ENCODE measurements at places on chromosomes 16 and 17. TPM values are rescaled to one million over a fixed set of nuclear protein-coding genes. Genes with fewer than 3 reads are reported as not detected.

DNA sequence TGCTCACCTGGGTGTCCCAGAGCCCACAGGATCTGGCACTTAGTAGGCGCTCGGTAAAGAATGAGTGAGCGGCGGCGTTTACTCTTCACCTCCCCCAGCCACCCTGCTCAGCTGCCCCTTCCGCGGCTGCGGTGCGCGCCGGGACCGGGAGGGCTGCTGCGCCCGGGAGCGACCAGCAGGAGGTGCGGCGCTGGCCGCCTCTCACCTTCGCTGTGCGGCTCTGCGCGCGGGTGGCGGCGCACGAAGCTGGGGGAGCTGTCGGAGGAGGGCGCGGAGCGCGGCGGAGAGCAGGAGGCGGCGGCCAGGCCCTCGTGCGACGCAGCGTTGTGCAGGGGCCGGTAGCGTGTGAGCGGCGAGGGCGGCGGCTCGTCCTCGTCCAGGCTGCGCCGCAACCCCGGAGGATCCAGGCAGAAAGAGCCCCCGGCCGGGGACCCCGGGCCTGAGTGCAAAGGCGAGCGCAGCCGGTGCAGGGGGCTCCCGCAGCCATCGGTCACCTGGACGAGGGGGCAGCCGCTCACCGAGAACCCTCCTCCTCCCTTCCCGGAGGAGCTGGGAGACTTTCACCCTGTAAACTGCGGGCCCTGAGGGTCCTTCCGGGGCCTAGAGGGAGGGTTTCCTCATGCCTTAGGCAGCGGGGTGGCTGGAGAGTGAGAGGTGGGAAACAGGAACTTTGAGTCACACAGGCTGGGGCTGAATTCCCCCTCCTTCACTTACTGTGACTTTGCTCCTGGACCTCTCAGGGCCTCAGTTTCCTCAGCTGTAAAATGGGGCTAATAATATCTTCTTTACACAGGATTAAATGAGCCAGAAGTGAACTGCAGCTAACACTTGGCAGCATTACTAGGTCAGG is 12.5 kb downstream of the SAMD14 start:
- DNase-seq: peak; percentile 34

GRCh38 chr16:84815462-84815861 is 4.3 kb upstream of the CRISPLD2 start:
- no peak for DNase-seq

GRCh38 chr17:69406941-69407340 is 7.6 kb upstream of the MAP2K6 start:
- no peak for DNase-seq

GRCh38 chr17:41772218-41772585 is 14.3 kb downstream of the JUP start:
- DNase-seq: peak; percentile 62

DNA sequence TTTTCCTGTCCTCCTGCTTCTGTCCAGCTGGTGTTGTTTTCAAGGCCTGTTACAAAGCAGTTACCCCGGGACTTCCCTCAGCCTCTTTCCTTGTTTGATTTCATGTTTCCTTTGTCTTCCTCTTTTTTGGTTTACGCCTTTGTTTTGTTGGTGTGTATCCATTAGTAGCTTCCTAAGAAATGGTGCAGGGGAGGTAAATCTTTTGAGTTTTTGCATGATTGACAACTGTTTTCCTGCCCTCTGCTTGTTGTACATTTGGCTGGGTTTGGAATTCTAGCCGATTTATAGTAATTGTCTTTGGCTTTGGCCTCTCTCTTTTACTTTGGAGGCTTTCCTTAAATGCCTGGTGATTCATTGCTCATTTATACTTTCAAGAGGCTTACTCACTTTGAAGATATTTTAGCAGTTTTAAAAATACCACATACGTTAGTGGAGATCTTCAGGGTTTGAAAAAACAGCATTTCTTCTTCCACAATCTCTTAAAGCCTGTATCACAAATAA is 32.8 kb downstream of the DNAH2 start:
- DNase-seq: peak; percentile 83

DNA sequence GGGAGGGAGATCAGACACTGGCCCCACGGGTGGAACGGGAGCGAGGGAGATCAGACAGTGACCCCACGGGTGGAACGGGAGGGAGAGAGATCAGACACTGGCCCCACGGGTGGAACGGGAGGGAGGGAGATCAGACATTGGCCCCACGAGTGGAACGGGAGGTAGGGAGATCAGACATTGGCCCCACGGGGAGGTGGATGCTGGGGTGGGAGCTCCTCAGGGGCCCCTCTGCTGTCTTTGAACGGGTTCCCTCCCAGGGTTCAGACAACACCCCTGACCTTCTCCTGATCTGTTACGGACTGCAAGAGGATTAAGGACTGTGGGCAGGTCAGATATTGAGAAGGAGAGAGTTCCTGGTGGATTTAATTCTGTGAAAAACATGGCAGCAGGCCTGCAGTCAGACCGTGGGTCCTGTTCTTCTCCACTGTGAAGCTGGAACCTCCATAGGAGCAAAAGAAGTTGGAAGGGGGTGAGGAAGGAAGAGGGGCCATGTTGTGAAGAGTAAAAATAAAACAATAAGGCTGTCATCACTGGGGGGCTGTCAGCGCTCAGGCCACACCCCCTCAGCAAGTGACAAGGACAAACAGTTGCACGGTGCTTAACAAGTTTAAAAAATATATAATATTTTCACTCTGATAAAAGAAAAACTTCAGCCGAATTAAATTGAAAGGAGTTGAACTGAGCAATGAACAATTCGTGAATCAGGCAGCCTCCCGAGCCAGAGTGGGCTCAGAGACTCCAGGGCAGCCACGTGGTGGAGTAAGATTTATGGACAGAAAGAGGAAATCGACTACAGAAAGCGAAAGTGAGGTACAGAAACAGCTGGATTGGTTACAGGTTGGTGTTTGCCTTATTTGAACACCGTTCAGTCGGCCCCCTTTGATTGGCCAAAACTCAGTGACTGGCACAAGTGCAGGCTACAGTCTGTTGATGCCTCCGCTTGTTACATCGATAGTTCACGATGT is 348.7 kb upstream of the TNRC6C start:
- no peak for DNase-seq

GRCh38 chr16:24635900-24636610 is 93.4 kb upstream of the TNRC6A start:
- DNase-seq: peak; percentile 79

DNA sequence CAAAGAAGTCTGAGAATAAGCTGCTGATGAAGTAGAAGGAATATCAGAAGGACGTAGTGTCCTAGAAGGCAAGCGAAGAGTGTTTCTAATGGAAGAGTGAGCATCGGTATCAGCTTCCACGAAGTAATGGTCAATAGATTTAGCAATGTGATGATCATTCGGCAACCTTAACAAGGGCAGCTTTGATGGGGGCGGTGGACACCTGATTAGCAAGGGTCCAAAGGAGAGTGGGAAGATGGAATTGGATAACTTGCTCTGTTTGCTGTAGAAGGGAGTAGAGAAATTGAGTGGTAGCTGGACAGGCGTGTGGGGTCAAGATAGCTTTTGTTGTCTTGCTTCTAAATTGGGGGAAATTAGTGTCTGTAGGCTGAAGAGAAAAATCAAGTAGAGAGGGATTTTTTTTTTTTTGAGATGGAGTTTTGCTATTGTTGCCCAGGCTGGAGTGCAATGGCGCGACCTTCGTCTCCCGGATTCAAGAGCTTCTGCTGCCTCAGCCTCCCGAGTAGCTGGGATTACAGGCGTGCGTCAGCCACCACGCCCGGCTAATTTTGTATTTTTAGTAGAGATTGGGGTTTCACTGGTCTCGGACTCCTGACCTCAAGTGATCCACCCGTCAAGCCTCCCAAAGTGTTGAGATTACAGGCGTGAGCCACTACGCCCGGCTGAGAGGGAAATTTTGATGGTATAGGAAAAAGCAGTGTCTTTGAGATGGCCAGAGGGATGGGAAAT is 13.9 kb upstream of the HES7 start:
- no peak for DNase-seq

DNA sequence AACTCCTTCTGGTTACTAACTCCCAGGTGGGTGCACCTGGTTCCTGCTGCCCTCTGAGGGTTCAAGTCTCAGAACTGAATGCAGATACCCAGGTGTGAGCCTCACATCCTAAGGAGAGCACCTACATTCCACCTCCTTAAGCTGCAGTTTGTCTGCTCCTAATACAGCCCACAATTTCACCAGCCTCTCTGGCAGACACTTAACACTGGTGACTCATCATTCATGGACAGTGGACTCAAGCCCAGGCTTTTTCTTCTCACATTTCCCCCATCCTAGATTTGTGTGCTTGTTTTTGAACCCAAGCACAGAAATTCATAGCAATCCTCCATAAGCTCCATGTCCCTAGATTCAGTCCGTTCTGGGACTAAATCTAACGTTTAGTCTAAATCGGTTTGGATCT is 7.0 kb upstream of the MAF start:
- DNase-seq: peak; percentile 59

- no peak for DNase-seq
These were observed 1.4 kb upstream of the CA4 start for GRCh38 chr17:60148373-60148772.

DNA sequence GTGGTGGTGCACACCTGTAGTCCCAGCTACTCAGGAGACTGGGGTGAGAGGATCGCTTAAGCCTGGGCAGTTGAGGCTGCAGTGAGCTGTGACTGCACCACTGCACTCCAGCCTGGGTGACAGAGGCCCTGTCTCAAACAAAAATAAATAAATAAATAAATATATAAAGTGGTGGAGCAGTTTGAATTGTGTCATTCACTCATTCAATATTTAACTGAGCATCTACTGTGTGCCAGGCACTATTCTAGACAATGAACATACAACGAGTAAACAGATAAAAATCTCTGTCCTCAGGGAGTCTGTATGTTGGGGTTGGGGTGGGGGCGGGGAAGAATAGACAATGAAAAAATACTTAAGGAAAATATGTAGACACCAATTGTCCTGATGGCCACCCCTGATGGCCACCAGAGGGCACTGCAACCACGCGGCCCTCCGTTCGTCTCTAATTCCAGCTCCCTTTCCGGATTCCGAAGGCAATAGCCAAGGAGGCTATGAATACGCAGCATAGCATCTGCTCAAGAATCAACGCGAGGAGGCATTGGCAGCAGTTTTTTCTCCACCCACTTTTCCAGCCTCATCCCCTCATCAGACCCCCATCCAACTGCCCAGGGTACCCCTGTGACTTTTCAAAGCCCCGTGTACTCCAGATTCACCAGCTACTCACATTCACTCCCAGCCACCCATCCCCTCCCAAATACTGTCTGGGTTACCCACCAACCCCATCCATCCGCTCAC is 21.4 kb downstream of the QPRT start:
- DNase-seq: peak; percentile 54

DNA sequence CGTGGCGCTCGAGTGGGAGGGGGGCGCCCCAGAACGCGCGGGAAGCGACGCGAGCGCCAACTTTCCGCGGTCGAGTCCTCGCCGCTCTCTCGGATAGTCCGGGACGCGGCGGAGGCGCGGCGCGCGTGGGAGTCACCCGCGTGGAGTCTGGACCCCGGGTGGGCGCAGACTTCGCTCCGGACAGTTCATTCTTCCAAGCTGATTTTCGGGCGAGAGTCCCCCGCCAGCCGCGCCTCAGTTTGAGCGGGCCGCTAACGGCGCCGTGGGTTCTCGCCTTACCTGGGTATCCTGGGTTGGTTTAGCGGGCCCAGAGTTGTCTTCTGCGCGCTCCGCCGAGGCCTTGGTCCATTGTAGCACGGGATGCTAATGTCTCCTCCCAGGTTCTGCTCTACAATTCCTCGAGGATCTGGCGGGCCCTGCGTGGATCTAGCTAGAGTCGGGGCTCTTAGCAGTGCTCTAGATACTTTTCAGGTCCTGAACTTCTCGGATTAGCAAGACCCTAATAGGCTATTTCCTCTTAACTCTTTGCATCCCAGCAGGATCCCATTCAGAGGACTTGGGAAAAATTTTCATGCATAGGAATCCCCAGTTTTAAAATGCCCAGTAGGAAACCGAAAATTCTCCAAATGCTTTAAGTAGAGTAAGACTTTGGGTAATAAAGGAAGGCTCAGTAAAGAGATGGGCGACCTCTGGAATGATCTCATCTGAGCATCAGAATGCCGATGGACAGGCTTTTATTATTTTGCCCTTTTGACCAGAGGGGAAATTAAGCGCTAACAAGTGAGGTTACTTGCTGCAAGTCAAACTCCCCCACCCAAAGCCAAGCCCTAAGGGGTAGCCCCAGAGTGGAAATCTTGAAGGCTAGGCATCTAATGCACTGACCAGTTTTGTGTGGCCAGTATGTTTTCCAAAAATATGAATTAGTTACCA is 537 bp upstream of the GJC1 start:
- no peak for DNase-seq

DNA sequence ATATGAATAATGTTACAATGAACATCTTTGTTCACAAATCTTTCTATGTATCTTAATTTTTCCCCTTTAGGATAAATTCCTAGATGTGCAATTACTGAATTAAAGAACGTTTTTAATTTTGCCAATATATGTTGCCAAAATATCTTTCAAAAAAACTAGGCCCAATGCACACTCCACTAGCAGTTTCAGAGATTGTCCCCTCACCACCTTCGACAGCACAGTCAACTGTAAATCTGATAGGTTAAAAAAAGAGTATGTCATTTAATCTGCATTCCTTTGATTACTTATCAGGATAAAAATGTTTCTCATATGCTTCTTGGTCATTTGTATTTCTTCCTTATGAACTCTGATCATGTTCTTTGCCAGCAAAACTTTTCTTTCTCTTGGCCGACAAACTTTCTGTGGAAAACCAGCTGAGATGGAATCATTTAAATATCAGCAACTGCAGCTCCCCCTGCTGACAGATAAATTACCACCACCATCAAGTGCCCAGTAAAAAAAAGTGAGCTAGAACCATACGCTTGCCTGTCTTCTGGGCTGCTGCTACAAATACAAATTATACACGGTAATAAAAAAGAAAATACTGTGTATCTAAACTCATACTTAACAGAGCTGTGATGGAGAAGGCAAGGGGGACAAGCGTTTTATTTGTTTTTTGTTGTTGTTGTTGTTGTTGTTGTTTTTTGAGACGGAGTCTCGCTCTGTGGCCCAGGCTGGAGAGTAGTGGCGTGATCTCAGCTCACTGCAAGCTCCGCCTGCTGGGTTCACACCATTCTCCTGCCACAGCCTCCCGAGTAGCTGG is 19.6 kb upstream of the KANSL1 start:
- no peak for DNase-seq

- no peak for DNase-seq
These were observed 389.3 kb downstream of the PMP22 start for GRCh38 chr17:14875557-14876412.

- peak; percentile 54 for DNase-seq
These were observed 2.5 kb upstream of the VASN start for GRCh38 chr16:4369007-4369733.

DNA sequence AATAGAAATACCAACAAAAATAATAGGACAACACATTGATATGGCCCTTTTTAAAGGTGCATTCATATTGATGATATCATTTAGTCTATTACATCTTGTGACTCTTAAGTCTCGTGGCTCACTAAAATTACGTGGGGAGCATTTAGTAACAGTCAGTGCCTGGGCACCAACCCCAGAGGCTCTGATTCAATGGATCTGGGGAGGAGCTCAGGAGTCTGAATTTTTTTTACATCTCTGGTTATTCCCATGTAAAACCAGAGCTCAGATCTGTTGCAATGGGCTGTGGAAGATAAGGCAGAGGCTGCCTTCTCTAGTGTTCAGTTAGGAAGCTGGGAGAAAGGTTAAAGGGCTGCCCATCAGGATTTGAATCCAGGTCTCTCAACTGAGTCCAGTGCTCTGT is 549.9 kb upstream of the CDH5 start:
- no peak for DNase-seq

- DNase-seq: no peak
These were observed 36.5 kb upstream of the C17orf78 start for GRCh38 chr17:37339321-37339720.

Gene TSNAXIP1
- polyA plus RNA-seq: 0.49 TPM

Gene SHPK
- polyA plus RNA-seq: 6.4 TPM
